ENCODE measurements at places on chromosomes 1 and 21.

DNA sequence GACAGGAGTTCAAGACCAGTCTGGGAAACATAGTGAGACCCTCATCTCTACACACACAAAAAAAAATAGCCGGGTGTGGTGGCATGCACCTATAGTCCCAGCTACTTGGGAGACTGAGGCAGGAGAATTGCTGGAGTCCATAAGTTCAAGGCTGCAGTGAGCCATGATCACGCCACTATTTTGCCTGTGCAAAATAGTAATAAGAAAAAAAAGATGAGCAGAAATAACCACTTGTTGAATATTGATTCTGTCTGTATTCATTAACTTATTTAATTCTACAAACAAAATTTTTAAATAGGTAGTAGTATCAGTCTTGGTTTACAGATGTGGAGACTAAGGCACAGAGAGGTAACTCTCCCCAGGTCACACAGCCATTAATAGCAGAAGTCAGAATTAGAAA lies 16.9 kb downstream of the LRRC40 start:
- no peak for DNase-seq

DNA sequence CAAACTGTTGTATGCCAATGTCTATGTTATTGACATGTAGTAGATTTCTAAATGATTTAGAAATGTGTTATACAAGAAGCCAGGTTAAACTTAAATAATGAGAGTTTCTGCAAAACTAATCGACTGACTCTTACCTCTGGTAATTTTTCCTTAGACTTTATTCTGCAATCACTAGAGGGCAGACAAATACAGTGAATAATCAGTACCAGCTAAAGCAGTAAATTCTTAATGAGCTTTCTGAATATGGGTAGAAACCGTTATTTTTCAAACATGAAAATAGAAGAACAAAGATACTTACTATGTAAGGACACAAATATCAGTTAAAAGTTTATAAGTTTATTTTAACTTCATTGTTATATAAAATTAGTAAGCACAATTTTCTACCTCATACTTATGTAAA lies 97.9 kb upstream of the RGS1 start:
- DNase-seq: peak; percentile 49

DNA sequence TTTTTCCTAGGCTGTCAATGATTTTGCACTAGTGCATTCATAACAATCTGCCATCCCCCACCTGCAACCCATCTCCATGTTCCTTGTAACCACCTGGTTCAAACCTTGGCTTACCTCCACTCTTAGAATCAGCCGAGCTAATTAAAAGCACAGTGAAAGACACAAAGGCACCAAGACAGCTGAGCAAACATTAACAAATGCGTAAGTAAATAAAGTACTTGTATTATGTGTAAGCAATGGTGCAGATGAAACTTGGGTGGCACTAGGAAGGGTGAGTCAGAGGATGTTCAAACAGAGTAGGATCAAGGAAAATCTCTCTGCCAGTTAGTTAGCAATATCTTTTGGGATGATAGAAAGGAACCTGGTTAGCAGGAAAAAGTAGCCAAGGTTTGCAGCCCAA lies 5.1 kb upstream of the FOXJ3 start:
- no peak for DNase-seq

DNA sequence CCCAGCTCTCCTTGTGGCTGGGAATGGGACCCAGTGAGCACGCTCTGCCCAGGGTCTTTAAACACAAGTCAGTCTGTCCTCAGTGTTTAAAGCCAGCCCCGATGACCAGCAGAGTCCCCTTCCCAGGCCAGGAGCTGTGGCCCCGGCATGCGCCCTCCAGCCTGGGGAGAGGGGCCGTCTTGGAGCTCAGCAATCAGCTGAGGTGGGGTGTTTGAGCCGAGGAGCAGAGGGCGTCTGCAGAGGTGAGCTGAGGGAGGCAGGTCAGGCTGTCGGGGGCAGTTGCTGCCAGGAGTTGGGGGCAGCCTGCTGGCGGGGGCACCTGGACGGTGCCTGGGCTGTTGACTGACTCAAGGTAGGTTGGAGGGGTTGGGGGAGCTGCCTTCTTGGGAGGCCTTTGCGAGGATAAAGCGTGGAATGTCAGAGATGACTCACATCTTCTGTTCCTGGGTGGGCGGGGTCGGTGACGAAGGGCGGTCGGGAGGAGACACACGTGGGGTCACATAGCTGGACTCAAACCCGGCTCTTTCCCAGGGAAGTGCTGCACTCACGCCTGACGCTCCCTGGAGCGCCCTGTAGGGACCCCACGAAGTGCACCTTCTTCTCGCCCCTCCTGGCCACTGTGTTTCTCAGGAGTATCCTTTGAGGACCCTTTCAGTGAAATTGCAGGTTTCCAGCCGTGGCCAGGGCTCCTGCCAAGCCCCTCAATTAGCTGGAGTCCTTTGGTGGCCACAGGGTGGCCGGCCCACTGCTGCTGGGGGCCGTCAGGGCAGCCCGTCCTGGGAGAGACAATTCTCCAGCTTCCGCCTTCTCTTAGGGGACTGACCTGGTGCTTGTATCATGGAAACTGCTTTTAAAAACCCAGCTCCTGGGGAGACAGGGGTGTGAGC lies 86.2 kb downstream of the SIK1 start:
- no peak for DNase-seq

- DNase-seq: no peak
Measured at GRCh38 chr1:232704694-232705680, 75.1 kb upstream of the SIPA1L2 start.

DNA sequence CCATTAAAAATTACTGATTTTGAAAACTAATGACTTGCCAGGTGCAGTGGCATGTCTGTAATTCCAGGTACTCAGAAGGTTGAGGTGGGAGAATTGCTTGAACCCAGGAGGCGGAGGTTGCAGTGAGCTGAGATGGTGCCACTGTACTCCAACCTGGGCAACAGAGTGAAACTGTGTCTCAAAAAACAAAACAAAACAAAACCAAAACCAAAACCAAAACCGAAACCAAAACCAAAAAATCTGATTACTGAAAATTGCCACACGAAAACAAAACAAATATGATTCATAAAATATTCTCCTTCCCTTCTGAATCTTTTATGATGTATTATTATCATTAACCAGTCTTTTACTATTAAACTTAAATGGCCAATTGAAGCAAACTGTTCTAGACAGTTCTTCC lies 74.1 kb downstream of the SERINC2 start:
- DNase-seq: no peak

DNA sequence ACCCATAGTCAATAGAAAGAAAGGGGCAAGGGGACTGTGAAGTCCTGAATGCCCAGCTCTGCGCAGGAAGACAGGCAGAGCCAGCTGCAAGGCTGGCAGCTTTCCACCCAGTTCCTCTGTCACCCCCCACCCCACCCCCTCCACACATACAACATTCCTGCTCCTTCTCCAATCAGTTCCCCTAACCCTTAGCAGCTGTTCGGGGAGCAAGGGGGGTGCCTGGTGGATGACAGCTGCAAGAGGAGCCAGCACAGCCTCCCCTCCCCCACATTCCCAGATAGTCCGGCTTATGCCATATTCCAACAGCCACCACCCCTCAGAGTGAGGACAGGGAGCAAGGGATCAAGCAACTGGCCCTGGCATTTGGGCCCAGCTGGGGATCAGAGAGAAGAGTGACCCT lies 9.7 kb downstream of the ARHGEF2 start:
- no peak for DNase-seq

GRCh38 chr1:204695692-204696091 lies 10.2 kb upstream of the LRRN2 start:
- DNase-seq: no peak

DNA sequence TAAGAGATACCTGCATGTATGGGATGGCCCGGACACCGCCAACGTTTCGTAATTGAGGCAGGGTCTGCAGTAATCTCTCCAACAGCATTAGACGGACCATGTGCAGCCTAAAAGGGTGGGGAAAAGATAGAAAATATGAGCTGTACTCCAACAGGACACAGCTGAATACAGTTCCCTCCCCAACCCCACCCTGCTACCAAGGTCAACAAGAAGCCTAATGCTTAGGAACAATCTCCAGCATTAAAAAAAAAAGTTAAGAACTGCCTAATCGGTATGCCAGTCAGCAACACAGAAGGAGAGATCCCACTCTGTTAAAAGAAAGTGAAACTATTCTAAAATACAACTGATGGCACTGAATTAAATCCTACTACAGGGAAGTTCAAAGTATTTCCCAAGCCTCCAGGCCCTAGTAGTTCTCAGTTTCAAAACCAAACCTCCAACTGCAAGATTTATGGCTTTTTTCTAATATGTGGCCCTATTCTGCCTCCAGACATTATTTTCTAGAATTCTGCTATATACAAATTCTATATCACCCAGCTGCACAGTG lies 81.0 kb downstream of the UBR4 start:
- DNase-seq: no peak

DNA sequence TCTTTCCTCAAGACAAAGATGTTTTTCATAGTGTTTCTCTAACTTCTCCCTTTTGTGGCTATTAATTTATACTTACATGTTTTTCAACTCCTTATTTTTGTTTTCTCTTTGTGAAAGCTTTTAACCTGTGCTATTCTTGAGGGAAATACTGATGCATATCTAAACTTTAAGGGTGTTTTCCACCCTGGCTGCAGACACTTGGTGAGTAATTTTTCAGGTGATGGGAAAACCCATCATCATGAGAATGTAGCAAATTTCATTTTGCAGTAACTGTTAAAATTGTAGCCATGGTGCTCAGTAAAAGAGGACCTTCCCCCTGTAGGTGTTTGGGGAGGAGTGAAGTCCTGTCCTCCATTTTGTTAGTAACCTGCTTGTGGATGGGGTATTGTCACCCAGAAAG lies 124.2 kb downstream of the LIPI start:
- DNase-seq: peak; percentile 66

- no peak for DNase-seq
Measured at GRCh38 chr1:17885663-17886320, 130.7 kb downstream of the ACTL8 start.

DNA sequence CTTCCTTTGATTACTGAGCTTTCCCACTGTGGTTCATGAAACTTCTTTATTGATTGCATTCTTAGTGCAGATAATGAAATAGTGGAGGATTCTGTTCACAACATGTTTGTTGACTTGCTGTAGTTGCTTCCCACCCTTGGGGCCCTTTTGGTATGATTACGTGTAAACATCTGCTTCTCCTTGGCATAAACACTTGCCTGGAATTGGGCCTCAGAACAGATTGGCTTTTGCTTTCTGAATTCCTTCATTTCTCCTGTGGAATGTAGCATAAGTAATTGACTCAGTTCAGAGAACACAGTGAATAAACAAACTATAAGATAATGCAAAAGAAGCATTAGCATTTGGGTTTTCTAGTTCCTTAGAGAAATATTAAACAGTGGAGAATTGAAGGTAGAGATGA lies 59.5 kb upstream of the LAMC2 start:
- DNase-seq: no peak

GRCh38 chr1:109249654-109250401 lies 489 bp downstream of the CELSR2 start:
- no peak for DNase-seq

- DNase-seq: no peak
Measured at GRCh38 chr1:93081716-93082115, 2.6 kb downstream of the MTF2 start.

- peak; percentile 68 for DNase-seq
Measured at GRCh38 chr1:38586993-38587646, 272.5 kb downstream of the RRAGC start.

GRCh38 chr1:205259324-205259832 lies 31.6 kb downstream of the TMCC2 start:
- no peak for DNase-seq

- no peak for DNase-seq
Measured at GRCh38 chr1:210645582-210646257, 317.0 kb downstream of the HHAT start.

DNA sequence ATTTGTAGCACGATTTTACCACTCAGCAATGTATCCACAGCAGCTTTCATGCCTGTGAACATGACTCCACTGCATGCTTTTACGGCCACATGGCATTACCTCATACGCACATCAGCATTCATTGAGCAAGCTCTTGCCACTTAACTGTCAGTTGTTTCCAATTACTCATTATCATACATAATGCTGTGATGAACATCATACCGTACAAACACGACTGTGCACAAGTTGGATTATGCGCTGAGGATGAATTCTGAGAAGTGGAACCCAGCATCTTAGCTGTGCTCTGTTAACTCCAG lies 9.6 kb downstream of the UMODL1 start:
- DNase-seq: no peak

- DNase-seq: peak; percentile 13
Measured at GRCh38 chr1:193408782-193409293, 222.4 kb upstream of the B3GALT2 start.

DNA sequence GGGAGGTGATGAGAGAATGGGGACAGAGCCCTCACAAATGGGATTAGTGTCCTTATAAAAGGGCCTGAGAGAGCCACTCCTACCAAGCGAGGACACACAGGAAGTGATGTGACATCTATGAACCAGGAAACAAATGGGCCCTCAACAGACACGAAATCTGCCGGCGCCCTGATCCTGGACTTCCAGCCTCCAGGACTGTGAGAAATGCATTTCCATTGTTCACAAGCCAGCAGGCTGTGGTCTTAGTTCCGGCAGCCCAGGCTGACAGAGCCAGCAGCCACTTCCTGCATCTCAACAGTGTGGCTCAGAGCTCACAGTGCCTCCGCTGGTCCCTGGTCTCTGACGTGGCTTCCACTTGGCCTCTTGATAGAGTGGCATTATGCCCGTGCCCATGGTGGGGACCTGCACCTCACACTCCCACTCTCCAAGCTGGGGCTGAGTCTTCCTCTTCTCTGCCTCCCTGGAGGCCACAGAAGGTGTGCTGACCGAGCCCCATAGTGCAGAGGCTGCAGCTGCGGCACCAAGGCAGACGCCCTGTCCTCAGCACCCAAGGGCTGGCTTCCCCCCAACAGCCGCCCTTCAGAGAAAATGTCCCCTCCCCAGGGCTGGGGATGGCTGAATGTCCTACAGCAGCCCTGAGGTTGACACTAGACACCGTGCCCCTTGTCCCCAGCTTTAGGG lies 44.9 kb downstream of the ACOT7 start:
- no peak for DNase-seq

DNA sequence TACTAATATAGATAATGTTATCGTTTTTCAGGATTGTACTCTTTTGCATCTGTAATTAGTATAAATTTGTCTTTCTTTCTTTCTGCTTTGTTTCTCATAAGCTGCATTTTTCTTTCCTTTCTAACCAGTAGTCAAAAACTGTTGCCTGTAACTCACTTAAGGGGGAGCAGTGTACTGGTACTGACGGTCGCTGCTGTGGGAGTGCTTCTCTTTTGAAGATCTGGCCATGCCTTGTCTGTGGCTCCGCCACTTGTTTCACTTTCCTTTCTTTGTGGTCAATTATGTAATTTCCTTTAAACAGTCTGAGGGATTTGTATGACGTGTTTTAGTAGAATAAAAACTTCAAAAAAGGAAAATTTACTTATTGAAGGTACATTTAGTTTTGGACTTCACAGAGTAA lies 37.0 kb downstream of the MIA3 start:
- peak; percentile 89 for DNase-seq

- no peak for DNase-seq
Measured at GRCh38 chr21:14243874-14244273, 27.9 kb downstream of the RBM11 start.

DNA sequence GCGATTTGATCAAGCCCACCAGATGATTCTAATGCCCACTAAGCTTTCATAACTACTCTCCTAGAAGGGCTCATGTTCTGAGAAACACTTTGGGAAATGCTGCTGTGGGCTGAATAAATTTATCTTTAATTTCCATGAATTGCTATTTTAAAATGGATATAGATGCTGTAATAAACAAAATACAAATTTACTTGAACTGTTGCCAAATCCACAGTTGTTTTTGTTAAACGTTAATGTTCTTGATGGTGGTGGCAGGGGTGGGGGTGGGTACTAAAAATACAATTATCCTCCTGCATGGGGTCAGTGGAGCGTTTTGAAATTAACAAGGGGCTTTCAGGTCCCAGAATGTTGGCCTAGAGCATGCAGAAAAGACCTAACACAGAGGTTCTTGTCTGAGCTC lies 244.7 kb upstream of the POU3F1 start:
- DNase-seq: no peak

- no peak for DNase-seq
Measured at GRCh38 chr1:58524353-58524945, 22.1 kb downstream of the OMA1 start.
